Iris pigment epithelial cell (primary cell): ENCODE measurements at places on chromosomes 13 and 19.

GRCh38 chr19:1353144-1353543 is 30.6 kb upstream of the NDUFS7 start:
- no peak for DNase-seq

DNA sequence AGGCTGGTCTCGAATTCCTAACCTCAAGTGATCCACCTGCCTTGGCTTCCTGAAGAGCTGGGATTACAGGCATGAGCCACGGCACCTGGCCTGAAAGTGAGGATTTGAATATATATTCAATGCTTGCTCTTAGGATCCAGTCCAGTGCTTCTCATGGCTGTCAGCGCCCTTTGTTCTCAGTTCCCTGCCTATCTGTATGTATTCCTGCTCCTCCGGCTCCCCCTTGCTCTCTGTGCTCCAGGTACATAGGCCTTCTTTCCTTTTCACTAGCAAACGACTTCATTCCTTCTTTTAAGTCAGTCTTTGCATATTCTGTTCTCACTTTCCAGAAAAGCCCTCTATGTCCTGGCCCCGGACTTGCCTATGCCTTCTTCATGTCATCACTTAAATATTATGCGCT is 232.8 kb downstream of the DACH1 start:
- no peak for DNase-seq

DNA sequence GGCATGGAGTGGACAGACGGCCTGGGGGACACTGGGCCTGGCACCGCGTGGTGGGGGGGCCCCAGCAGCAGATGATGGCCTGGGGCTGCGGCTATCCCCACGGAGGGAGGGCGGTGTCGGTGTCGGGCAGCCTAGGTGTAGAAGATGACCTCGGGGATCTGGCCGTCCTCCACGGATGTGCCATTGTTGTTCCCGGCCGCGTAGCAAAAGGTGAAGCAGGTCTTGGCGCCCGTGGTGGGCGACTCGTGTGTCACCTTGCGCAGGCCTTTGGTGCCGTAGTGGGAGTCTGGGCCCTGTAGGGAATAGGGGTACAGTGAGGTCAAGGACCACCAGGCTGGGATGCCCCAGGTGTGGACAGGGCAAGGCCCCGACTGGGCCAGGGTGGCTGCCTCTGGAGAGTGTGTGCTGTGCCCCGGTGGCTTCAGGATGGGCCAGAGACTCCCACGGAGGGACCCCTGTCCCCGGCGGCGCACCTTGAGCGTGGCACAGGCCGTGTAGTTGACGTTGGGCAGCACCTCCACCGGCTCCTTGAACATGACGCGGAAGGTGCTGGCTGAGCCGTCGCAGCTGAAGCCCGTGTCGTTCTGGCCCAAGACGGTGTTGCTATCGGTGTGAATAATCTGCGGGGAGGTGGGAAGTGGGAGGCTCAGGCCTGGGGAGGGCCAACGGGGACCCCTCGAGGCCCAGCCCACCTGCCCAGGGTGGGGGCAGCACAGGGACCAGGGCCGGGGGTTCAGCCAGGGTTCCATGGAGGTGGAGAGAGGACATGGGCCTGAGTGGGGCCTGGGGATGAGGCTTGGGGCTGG is 29.0 kb downstream of the BTBD2 start:
- DNase-seq = no peak

GRCh38 chr19:40607311-40608239 is 6.4 kb downstream of the LTBP4 start:
- no peak for DNase-seq
